Tongue (tissue), 3 donors: ENCODE measurements at places on chromosomes 7 and 10. TPM values are rescaled to one million over a fixed set of nuclear protein-coding genes. Genes with fewer than 3 reads are reported as not detected.

DNA sequence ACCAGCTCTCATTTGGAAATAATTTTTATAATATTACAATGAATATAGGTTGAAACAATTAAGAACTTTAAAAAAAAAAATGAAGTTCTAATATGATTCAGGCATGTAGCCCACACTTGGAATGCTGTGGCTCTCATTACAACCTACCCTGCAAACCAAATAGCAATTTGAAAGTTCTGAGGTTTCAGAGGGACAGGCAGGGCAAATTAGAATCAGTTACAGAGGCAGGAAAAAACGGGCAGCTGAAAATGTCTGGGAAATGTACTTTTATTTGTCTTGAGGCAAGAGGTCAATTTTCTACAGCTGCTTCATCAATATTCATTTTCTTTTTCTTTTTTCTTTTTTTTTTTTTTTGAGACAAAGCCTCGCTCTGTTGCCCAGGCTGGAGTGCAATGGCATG is 95.3 kb downstream of the PIP4K2A start:
- DNase-seq, result peak; percentile 27

Gene AGFG2
- total RNA-seq, result 7.6 TPM

DNA sequence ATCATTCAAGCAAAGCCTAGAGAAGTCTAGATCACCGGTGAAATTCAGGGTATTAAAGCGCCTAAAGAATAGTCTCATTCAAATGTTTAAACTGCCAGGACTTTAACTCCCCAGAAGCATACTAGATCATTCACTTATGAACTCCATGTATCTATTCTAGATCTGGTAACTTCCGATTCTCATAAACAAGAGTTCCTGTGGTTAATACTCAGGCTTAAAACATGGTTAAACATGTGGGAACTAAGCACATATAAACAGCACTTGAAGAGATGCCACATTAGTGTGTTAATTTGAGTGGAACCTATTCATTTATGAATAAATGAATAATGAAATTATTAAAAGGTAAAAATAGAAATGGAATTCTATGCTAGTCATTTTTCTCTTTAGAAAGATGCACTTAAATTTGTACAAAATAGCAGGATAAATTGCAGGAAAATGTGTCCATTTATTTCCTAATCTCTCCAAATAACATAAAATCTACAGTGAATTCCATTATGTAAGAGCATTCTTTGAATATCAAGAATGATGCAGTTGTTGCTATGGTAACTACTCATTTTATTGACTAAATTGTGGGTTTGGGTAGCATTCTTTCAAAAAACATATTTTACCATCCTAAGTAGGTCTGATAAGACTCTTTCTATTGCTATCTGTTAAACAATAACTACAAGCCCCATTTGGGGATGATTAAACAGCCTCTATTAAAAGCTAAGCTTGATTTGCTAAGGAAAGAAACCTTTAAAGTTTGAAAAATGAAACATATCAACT is 147.6 kb upstream of the TMEM168 start:
- peak; percentile 8 for DNase-seq

Gene AGBL3
- 0.62 TPM for total RNA-seq

GRCh38 chr10:9334270-9334669 is 1279.8 kb downstream of the GATA3 start:
- DNase-seq, result no peak
